Mesothelial cell of epicardium (in vitro differentiated cells): ENCODE measurements at places on chromosomes 3 and 15.

DNA sequence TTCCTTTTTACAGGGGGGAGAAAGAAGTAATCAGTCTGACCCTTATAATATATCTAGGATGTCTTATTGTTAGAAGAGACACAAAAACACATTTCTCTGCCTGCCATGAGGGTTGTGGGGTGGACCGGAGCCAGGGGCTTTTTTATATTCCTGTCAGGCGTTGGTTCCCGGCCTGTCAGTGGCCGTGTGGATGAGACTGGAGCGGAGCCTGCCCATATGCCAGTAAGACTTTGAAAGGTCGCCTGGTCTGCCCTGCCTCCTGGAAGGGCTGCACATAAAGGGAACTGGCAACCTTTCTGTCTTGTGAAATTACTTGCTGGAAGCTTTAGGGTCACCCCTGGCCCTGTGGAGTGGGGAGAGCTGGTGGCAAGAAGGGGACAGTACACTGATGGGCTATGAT, 34.7 kb downstream of the MAP3K13 start:
- DNase-seq = no peak

DNA sequence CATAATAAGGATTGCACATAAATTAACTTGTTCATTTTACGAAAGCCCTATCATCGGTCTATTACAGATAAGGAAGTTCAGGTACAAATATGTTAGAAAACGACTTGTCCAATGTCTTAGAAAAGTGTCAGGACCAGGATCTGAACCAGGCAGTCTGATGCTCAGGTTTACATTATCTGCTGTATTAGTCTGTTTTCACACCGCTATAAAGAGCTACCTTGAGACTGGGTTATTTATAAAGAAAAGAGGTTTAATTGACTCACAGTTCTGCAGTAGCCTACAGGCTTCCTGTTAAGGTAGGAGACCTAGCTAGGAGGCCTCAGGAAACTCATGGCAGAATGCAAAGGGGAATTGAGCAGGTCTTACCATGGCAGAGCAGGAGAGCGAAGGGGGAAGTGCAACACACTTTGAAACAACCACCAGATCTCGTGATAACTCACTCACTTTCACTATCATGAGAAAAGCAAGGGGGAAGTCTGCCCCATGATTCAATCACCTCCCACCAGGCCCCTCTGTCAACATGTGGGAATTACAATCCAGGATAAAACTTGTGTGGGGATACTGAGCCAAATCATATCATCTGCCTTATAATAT, 45.8 kb upstream of the GOLIM4 start:
- no peak for DNase-seq

DNA sequence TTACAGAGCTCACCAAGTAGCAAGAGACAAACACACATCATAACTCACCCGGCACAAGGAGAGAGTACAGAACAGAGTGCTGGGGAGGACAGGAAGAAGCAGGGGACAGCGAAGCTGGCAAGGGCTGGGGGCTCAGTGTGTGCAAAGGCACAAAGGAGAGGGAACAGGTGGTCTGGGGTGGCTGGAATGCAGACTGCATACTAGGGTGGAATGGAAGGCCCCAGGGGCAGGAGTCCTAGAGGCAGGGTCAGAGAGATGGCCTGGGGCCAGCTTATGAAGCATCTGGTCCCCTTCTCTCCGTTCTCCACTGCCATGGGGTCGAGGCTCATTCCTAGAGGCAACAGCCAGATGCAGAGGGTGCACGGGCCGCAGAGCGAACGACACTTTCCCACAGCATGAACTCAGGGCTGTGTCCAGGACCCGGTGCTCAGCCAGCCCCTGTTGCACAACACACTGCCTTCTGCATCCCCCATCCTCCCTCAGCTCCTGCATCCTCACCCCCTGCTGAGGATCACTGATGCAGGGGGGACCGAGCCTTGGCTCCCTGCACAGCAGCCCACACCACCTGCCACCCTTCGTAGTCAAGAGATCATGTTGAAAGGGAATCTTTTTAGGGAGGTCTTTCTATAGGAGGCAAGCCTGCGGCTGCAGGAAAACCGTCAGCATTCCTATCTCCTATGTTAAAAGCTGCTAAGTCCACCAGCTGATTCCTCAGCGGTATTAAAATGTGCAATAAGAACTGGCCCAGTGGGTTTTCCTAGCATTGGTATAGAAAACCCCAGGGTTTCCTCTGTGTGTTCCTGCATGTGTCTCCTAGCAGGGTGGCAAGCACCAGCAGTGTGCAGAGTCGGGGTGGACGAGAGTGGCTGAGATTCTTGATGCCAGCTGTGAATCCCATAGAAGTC, 293.5 kb downstream of the UACA start:
- DNase-seq = no peak

- DNase-seq = no peak
These were observed 205.0 kb downstream of the FEZF2 start for GRCh38 chr3:62168356-62168755.

DNA sequence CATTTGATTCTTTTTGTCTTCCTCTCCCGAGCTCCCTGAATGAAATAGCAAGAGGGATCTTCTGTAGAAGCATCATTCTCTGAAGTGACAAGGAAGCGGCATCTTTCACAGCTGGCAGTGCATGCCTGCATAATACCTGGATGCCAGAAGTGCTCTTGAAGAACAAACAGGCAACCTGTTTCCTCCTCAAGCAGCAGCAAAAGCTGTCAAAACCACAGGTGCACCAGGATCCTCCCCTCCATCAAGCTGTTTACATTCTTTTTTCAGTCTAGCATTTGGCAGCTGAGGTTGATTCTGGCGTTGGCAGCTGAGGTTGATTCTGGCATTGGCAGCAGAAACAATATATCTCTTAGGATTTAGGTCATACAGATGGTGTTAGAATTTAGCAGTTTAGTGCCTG, 979.0 kb downstream of the TUSC7 start:
- DNase-seq = no peak

GRCh38 chr15:87209891-87210689, 1046.4 kb downstream of the NTRK3 start:
- DNase-seq = no peak

GRCh38 chr3:150264561-150265279, 143.4 kb upstream of the TSC22D2 start:
- DNase-seq = no peak

DNA sequence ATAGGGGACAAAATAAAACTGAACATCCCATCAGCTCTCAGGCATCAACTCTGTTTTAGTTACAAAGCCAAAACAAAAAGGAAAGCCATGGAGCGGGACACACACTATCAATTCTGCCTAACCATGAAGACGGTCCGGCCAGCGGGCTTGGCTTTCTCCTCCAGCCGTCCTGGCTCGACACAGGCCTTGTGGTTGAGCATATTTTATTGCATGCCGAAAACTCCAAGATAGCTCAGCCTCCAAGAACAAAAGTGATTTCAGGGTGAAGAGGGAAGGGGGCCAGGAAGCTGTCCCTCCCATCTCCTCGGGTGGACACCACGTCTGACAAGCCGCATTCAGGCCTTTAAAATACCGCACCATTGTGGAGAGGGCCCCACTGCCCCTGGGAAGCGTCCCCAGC, 31.2 kb downstream of the WNT5A start:
- no peak for DNase-seq

- no peak for DNase-seq
These were observed 60.5 kb downstream of the KLF13 start for GRCh38 chr15:31387092-31387478.

DNA sequence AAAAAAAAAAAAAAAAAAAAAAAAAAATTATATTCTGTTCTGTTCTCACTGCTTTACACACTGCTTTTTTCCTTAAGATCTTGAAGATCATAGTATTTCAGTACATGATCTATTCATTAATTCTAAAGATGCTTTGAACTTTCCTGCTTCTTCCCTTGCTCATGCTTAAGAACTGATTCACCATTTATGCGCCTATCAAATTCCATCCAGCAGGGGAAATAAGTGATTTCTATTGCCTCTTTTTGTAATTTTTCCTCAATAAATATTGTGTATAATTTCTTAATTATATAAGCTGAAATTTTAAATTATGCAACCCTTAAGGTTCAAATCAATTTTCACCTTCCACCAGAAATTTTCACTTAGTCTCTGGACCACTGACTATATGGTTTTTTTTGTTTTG, 10.6 kb downstream of the DENND6A start:
- DNase-seq = no peak

GRCh38 chr3:18127859-18128681, 297.1 kb downstream of the SATB1 start:
- no peak for DNase-seq

- no peak for DNase-seq
These were observed 53.2 kb upstream of the ADPGK start for GRCh38 chr15:72836676-72837330.

GRCh38 chr3:192296845-192297244, 430.5 kb downstream of the FGF12 start:
- no peak for DNase-seq

GRCh38 chr3:171005648-171006047, 20.9 kb downstream of the SLC2A2 start:
- DNase-seq = no peak

DNA sequence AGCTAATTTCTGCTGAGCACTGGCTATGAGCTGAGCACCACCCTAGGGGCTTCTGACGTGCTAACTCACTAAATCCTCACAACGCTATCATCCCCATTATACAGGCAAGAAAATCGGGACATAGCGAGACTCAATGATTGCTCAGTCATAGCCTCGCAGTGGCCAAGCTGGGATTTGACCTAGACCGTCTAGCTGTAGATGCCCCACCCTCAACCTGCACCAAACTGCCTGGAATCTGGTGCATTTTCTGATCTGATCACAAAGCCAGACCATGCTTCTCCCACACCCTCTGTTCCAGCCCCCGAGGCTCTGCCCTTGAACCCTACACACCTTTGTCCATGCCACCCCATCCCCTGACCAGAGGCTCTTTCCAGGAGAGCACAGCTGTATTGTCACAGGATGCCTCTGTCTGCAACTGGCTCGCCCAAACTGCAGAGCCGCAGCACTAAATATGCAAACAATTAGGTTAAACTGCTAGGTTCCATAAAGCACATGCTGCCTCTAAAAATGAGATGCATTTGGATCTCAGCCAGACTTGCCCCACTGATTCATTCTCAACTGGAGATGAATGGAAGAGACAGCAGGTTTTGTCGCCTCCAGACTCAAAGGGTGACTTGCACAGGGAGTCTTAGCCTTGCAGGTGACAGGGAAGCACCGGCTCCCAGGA, 95.2 kb downstream of the NUP210 start:
- no peak for DNase-seq

DNA sequence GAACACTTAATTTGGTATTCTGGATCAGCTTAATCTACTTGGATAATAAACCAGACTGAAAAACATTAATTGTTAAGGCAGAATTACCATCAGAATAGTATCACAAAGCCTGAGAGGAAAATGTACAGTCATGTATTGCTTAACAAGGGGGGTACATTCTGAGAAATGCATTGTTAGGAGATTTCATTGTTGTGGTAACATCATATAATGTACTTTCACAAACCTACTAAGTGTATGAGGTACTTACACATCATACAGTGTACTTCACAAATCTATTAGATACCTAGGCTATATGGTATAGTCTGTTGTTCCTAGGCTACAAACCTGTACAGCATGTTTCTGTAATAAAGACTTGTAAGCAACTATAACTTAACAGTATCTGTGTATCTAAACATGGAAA, 68.2 kb downstream of the NBEAL2 start:
- DNase-seq = no peak

DNA sequence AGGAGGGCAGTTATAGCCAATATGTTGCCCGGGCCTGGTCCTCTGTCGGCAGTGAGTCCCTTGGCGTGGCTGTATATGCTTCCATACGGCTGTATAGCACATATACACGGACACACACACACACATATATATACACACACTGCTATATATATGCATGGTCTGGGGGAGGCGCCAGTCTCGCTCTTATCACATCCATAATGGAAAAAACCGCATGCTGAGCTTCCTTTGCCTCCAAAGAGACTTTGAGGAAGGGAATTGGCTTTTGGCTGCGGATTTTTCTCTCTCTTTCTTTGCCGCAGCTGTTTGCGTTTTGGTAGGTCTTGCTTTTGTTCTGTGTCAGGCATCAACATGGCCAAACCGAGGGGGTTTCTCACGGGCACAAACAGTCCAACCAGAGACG, 11.3 kb upstream of the TMEM115 start:
- DNase-seq = no peak

- no peak for DNase-seq
These were observed 650.5 kb upstream of the ZNF385D start for GRCh38 chr3:22401499-22401898.

GRCh38 chr15:26771578-26772153, 1.2 kb downstream of the GABRB3 start:
- peak; percentile 63 for DNase-seq

DNA sequence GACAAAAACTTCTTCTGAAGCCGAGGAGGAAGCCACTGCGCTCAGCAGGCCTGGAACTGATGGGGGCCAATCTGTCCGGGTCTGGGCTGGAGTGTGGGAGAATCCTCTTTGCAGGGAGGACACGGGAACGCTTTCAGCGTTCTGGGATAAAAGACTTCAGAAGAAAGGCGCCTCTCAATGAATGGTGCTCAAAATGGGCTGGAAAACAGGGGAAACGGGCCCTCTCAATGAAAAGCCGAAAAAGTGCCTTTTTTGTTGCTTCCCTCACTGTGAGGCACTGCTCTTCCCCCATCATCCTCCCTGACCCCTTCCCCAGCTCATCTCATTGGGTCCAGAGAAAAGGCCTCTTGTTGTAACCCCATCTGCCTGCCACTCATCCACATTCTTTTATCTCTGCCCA, 119.5 kb upstream of the LRIG1 start:
- DNase-seq = no peak

GRCh38 chr15:33159726-33160453, 34.6 kb downstream of the FMN1 start:
- DNase-seq = no peak

GRCh38 chr3:69791919-69792399, 52.7 kb downstream of the MITF start:
- DNase-seq = no peak

DNA sequence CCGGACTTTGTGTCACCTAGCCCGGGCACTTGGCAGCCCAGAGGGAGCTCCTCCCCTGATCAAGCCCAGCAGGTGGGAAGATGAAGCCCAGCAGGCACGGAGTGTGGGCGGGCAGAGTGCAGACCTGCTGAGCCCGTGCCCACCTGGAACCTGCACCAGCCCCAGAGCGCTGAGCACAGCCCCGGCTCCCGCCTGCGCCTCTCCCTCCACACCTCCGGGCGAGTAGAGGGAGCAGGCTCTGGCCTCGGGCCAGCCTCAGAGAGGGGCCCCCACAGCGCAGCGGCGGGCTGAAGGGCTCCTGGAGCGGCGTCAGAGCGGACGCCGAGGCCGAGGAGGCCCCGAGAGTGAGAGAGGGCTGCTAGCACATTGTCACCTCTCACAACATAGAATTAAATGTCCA, 257.7 kb downstream of the VGLL3 start:
- no peak for DNase-seq

DNA sequence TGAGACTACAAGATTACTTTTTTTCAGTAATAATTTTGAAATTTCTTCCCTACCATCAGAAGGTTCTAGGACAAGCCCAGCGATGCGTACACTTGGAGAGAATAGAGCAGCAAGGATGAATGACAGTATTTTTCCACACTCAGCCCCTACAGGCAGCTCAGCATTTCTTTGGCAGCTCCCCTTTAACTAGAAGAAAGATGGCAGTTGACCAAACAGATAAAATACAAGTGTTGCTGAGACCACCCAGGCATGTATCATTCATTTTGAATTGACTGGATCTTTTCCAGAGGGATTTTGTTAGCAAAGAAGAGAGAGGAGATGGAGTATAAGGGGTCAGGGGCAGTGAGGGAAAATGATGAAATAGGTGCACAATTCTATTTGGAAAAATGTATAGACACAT, 761.3 kb downstream of the AGBL1 start:
- DNase-seq = no peak
